H1 (cell line): ENCODE measurements at places on chromosomes 16 and 17. TPM values are rescaled to one million over a fixed set of nuclear protein-coding genes. Genes with fewer than 3 reads are reported as not detected.
A peak's percentile ranks its signal among the peaks of the same experiment; 100 is the strongest.

DNA sequence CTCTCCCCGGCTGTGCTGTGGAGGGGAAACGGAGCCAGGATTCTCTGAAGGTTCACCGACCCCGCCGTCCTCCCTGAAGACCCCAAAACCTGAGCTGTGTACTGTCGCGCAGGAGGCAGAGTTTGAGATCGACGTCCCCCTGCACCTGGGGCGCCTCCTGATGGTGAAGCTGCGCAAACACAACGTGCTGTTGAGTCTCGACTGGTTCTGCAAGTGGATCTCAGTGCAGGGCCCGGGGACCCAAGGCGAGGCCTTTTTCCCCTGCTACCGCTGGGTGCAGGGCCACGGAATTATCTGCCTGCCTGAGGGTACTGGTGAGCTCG lies 62.6 kb upstream of the TEKT1 start:
- DNase-seq = peak; percentile 90
- H3K27ac ChIP-seq = no peak overlapping the region
- no peaks in the 10 kb centered on the region for H3K4me1 ChIP-seq

DNA sequence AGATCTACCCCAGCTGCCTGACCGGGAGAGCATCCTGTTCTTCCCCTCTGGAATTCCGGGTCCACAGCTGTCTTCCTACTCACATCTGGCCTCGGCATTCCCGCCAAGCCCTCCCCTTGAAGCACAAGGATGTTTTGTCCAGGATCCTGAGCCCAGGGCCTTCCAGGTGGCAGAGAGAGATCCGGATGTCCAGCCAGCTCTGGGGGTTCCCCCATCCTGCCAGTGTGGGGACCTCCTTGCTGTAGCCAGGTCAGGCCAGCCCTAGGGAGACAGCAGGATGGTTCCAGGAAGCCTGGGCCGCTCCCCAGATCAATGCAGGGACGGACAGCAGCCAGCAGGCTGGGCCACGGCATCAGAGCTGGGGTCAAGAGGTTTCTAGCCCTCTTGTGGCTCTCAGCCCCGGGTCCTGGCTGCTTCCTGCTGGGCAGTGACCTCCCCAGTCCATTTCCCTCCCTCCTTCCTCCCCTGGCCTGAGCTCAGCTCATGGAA lies 55.3 kb downstream of the SOCS3 start:
- H3K4me3 ChIP-seq = no peak overlapping the region
- no peaks in the 10 kb centered on the region for H3K36me3 ChIP-seq
- H3K4me1 ChIP-seq = no peaks in the 10 kb centered on the region
- H3K27me3 ChIP-seq = no peaks in the 10 kb centered on the region
- DNase-seq = no peak

DNA sequence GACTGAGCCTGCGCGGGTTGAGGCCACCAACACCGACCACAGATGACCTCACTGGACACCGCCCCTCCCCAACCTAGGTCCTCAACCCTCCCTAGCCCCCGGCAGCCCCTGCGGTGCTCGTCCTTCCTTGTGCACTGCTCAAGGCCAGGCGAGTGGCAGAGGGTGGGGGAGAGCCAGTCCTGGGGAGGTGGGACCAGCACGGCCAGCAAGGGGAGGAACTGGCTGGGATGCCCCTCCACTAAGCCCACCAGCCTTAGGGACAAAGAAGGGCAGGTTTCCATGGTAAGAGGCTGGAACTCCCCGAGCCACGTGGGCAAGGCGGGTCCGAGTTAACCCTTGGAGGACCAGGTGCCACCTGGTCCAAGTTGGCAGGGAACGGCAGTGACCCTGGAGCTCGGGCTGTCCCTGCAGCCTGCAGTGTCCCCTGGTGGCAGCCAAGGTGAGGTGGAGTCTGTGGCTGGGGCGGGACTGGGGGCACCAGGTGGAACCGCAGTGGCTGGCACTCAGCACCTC lies 9.2 kb downstream of the FSCN2 start:
- H3K4me1 ChIP-seq = no peaks in the 10 kb centered on the region
- no peaks in the 10 kb centered on the region; the same call in 1 of the 2 replicates for H3K36me3 ChIP-seq
- no peak overlapping the region for H3K4me3 ChIP-seq

DNA sequence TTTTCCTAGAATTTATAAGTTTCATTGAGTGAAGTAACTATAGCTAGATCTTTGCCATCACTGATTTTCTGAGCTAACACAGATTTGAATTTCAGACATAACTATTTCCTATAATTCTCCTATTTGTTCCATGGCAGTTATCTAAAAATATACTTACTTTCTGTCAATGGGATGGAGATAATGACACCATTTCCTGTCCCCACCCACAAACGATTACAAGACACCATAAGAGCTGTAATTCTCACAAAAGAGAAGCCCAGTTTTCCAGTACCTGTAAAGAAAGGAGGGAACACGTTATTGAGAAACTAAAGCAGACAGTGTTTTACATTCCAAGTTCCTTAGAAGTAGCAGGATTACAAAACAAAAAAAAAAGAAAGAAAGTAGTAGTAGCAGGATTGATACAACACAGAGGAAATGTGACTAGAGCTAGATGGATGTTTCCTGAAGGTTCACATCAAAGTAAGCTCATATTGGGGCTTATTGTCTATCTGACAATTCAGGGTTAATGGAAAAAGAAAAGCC lies 110.9 kb upstream of the TOB1 start:
- no peaks in the 10 kb centered on the region for H3K4me1 ChIP-seq
- H3K27me3 ChIP-seq = no peaks in the 10 kb centered on the region
- peaks cover 17% of the 10 kb centered on the region for H3K36me3 ChIP-seq
- H3K27ac ChIP-seq = no peak overlapping the region

DNA sequence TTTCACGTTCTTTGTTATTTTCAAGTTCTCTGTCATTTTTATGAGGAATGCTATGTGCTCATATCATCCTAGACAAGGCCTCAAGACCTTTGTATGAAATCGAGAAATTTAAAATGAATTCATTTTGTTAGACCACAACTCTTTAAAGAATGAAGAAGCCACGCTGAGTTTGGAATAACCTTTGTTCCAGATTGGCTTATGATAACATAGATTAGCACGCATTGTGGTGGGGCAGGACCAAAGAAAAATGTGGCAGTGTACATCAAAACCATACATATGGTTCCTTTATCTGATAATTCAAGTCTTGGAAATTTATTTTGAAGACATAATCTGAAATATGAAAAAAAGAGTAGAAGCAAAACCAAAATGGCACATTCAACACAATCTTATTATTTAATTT lies 2.2 kb downstream of the HSD17B2 start:
- no peaks in the 10 kb centered on the region for H3K36me3 ChIP-seq
- H3K4me3 ChIP-seq = no peak overlapping the region
- no peak for DNase-seq
- H3K27me3 ChIP-seq = no peaks in the 10 kb centered on the region
- H3K27ac ChIP-seq = no peak overlapping the region
- no peaks in the 10 kb centered on the region for H3K4me1 ChIP-seq

GRCh38 chr17:73710095-73710592 lies 65.9 kb upstream of the SDK2 start:
- peaks cover 4% of the 10 kb centered on the region; the same call in 1 of the 2 replicates for H3K27me3 ChIP-seq
- no peaks in the 10 kb centered on the region for H3K36me3 ChIP-seq
- H3K4me3 ChIP-seq = no peak overlapping the region
- peaks cover 4% of the 10 kb centered on the region; the same call in 1 of the 2 replicates for H3K4me1 ChIP-seq
- H3K27ac ChIP-seq = no peak overlapping the region

DNA sequence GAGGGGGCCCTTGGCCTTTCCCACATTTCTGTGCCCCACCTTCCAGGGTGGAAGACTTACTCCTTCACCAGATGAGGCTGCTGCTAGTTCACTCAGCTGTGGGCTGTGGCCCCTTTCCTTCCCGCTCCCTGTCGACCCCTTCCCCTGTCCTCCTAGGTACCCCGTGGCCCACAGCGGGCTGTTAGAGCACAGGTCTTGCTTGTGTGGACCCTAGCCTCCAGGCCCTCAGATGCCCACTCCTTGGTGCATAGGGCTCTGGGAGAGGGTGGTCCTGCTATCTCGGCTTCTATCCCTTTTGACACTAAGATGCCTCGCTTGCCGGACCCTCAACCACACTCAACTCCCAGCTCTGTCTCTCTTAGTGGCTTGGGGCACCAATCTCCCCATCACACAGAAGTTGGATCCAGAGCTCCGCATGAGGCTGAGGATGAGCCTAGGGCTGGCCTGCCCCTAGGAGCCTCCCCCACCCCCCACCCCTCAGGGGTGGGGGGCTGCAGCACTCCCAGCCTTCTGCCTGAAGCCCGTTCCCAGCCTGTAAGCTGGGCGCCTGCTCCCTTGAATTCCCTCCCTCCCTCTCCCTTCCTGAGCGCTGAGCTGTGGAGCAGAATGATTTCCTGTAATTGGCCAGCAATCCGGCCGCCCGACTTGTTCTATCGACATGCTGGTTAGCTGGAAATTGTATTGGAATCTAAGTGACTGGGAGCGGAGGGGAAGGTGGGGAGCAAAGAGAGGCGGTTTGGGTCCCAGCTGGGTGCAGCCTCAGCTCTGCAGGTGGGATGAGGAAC lies 30.9 kb downstream of the DCAKD start:
- peak; percentile 69 for DNase-seq
- H3K4me1 ChIP-seq = peaks cover 11% of the 10 kb centered on the region
- peak overlapping the region; percentile 36; the same call in 1 of the 2 replicates for H3K4me3 ChIP-seq
- H3K36me3 ChIP-seq = peaks cover 5% of the 10 kb centered on the region; the same call in 1 of the 2 replicates
- peaks cover 42% of the 10 kb centered on the region for H3K27me3 ChIP-seq
- H3K27ac ChIP-seq = no peak overlapping the region

- H3K36me3 ChIP-seq = no peaks in the 10 kb centered on the region
- H3K27me3 ChIP-seq = no peaks in the 10 kb centered on the region
- H3K4me1 ChIP-seq = no peaks in the 10 kb centered on the region; the same call in 1 of the 2 replicates
- no peak for DNase-seq
- H3K4me3 ChIP-seq = no peak overlapping the region
- H3K27ac ChIP-seq = no peak overlapping the region
Measured at GRCh38 chr17:65027305-65027704, 29.2 kb downstream of the GNA13 start.

GRCh38 chr16:80380514-80380913 lies 160.3 kb upstream of the DYNLRB2 start:
- no peak overlapping the region for H3K4me3 ChIP-seq
- H3K36me3 ChIP-seq = no peaks in the 10 kb centered on the region
- no peak overlapping the region for H3K27ac ChIP-seq
- H3K27me3 ChIP-seq = no peaks in the 10 kb centered on the region
- no peaks in the 10 kb centered on the region for H3K4me1 ChIP-seq
- no peak for DNase-seq

DNA sequence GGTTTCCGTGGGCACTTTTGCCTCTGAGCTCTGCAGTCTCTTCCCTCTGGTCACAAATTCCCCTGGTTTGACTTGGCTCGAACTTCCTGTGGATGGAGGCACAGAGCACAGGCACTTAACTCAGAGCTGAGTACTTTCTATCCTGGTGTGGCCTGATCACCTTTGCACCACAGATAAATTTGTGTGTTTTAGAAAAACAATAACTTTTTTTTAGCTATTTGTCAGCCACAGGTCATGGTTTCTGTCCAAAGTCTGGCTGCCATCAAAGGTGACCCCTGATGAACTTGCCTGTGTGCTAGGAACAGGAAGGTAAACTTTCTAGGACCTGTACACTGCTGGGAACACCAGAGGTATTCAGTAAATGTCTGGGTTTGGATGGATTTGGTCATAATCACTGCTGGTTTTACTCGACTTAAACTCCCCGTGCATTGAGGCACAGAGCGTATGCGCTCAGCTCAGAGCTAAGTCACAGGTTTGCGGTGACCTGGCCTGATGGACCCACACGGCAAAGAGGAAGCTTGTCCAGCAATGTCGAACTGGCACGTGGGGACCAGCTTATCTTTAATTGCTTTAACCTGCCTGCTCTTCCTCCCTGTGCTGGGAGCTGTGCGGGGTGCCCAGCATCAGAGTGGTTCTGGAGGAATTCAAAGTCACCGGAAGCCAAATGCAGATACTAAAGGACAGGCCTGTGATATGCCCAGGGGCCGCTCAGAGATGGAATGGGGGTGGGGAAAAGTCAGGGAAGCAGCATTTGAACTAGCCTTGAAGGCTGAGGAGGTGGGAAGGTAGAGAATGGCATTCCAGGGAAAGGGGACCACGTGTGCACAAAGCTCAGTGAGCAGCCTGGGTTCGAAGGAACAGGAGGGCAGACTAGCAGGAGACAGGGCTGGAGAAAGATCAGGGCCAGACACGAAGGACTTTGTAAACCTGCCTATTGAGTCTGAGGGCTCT lies 12.9 kb downstream of the SLC13A5 start:
- no peak overlapping the region for H3K27ac ChIP-seq
- DNase-seq = no peak
- H3K27me3 ChIP-seq = no peaks in the 10 kb centered on the region
- no peaks in the 10 kb centered on the region for H3K4me1 ChIP-seq
- H3K36me3 ChIP-seq = no peaks in the 10 kb centered on the region
- no peak overlapping the region for H3K4me3 ChIP-seq

DNA sequence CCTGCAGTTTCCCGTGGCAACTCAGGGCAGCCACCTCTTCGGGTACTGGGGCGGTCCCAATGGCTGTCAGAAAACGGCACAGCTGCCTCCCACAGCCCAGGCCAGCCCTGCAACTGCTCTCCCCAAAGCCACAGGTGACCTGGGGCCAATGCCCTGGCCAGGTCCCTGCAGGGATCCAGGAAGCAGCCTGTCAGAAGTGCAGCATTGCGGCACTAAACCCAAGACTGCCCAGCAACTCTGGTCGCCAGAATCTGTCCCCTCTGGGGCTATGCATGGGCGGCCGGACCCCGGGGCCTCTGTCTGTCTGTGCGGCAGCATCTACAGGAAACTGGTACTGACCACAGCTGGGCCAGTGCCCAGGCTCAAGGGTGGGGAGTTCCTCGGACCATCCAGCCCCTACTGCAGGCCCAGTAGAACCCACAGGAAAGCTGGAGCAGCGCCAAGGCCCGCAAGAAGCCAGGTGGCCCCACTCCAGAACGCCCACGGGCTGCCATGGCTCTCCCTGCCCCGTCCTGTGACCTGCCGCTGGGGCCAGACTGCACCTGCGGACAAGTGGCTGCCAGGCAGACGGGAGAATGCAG lies 5.5 kb downstream of the CYBC1 start:
- H3K36me3 ChIP-seq = peaks cover 4% of the 10 kb centered on the region; the same call in 1 of the 2 replicates
- no peaks in the 10 kb centered on the region for H3K4me1 ChIP-seq
- H3K27me3 ChIP-seq = no peaks in the 10 kb centered on the region
- H3K27ac ChIP-seq = no peak overlapping the region
- H3K4me3 ChIP-seq = no peak overlapping the region
- DNase-seq = no peak

- no peak overlapping the region for H3K27ac ChIP-seq
- H3K27me3 ChIP-seq = no peaks in the 10 kb centered on the region
- H3K4me1 ChIP-seq = no peaks in the 10 kb centered on the region; the same call in 1 of the 2 replicates
- no peak for DNase-seq
Measured at GRCh38 chr17:7146115-7146514, 31.5 kb upstream of the ASGR2 start.

GRCh38 chr17:82874011-82874835 lies 34.4 kb upstream of the ZNF750 start:
- no peak overlapping the region for H3K4me3 ChIP-seq
- peaks cover 2% of the 10 kb centered on the region; the same call in 1 of the 2 replicates for H3K4me1 ChIP-seq
- no peak overlapping the region for H3K27ac ChIP-seq
- DNase-seq = no peak
- H3K27me3 ChIP-seq = no peaks in the 10 kb centered on the region

The CCL7 gene
- not detected in 2 replicates for total RNA-seq

The ALOX15 gene
- 1.5 TPM in 2 replicates for total RNA-seq

The AIPL1 gene
- 0.71 TPM in 1 of 2 replicates, not detected in the other for total RNA-seq

The PARD6A gene
- total RNA-seq = 14.4 and 15.1 TPM in 2 replicates

The PERCC1 gene
- total RNA-seq = not detected in 2 replicates
